ENCODE measurements at places on chromosomes 3 and 15.

- no peak for DNase-seq
Measured at GRCh38 chr3:12963231-12963896, 109.9 kb downstream of the IQSEC1 start.

DNA sequence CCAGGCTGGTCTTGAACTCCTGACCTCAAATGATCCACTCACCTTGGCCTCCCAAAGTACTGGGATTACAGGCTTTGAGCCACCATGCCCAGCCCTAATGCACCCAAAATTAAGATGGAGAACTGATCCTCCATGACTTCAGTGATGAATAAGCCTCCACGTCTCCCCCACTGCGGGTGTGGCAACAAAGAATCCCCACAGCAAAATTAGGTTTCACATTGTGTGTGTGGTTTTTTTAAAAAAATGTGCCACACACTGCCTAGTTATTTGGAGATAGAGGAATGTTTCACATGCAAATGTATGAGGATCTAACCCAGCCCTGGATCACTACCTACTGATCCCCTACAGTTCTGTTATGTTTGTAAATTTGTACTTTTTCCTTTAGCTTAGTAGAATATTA, 17.3 kb downstream of the HDAC11 start:
- DNase-seq: no peak

DNA sequence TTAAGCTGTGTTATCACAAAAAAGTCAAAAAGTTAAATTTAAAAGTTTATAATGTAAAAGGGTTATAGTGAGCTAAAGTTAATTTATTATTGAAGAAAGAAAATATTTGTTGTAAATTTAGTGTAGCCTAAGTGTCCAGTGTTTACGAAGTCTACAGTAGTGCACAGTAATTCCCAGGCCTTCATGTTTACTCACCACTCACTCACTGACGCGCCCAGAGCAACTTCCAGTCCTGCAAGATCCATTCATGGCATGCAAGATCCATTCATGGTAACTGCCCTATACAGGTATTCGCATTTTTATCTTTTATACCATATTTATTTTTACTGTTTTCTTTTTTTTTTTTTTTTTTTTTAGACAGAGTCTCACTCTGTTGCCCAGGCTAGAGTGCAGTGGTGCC, 69.5 kb downstream of the TPRA1 start:
- no peak for DNase-seq

DNA sequence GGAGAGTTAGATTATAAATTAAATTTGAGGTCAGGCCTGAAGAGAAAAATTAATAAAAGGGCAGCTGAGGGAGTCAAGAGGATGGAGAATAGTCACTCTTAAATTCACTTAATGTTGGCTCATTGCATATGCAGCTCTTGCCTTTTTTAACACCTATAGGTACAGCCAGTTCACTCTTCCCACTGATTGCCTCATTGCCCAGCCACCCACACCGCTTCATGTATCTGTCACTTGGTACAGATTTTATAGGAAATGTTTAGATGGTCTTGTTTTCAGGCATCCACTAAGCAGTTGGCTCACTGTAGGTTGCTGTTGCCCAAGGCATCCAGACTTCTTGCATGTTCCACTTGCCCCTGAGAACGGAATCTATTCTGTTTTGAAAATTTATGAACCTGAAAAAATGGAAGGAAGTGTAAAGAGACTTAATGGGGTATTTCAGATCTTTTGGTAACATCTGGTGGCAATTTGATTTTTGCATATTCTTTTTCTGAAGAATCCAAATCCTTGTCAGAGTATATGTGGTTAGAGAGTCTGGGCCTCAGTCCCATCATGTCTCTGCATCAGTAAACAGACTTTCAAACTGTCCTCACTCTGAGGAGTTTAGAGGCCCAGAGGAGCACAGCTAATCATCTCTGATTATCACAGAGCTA, 151.9 kb downstream of the RBPMS2 start:
- DNase-seq: no peak

DNA sequence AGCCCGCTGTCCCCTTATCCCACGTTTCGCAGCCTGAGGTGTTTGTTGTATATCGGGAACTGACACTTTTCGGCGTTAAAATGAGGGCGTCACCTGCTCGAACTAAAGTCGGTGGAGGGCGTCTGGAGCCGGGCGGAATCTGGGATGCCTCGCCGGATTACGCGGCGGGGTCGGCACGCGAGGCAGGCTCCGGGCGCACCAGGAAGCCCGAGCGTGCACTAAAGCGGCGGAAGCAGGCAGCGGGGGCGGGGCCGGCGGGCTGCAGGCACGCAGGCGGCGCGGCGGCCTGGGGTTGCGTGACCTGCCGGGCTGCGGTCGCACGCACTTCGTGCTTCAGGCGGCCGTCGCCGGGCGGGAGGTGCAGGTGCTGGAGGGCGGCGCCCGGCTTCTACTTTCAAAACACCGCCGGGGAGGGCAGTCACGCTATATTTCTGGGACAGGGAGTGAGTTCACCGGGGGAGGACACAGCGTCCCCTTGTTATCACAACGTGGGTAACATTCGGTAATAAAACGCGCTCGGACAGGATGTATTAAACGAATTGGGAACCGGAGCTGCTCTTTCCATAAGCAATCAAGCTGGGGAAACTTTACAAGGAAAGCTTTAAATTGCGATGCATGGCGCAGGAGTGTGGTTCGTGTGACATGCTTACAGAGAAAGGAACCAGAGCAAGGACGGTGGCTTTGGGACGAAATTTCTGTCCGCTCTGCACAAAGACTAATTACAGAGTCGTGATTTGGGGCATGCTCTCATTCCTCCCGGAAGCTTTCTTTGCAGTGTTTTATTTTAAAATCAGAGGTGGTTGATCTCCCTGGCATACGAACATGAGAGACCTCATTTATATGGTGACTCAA, 9.1 kb upstream of the LEKR1 start:
- DNase-seq: peak; percentile 93

DNA sequence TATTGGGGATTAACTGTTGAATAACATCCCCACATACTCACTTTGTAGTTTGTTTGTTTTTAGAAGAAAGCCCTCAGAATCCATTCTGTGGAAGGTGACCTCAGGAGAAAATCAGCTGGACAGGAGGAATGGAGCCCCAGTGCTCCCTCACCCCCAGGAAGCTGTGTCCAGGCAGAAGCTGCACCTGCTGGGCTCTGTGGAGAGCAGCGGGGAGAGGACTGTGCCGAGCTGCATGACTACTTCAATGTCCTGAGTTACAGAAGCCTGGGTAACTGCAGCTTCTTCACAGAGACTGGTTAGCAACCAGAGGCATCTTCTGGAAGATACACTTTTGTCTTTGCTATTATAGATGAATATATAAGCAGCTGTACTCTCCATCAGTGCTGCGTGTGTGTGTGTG, 14.0 kb downstream of the TIGIT start:
- no peak for DNase-seq

DNA sequence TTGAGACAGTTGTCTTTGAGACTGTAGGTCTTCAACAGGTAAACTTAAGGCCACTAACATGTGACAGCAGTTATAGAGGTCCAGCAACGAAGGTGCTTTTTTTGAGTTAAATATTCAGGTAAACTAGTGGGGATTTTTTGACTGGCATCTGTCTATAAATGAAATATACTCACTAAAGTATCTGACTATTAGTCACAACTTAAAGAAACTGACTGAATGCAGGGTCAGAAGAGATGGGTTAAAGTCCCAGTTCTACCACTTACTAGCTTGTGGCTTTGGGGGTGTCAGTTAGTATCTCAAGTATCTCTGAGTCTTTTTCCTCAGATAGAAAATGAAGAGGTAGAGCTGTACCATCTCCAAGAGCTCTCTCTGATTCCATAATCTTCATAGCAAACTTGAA, 18.0 kb downstream of the MIX23 start:
- DNase-seq: no peak

GRCh38 chr15:35256551-35256950, 171.5 kb upstream of the NANOGP8 start:
- DNase-seq: no peak

GRCh38 chr15:61835496-61836106, 224.6 kb downstream of the VPS13C start:
- peak; percentile 34 for DNase-seq

- no peak for DNase-seq
Measured at GRCh38 chr3:157585386-157585785, 82.2 kb upstream of the VEPH1 start.

- DNase-seq: no peak
Measured at GRCh38 chr15:84586696-84587095, 14.1 kb upstream of the ZSCAN2 start.

GRCh38 chr3:40741729-40742128, 217.0 kb downstream of the ZNF621 start:
- no peak for DNase-seq
